ENCODE measurements at places on chromosomes 3 and 15.

GRCh38 chr3:123871946-123872345 is 12.2 kb downstream of the MYLK start:
- DNase-seq, result no peak

- no peak for DNase-seq
Measured at GRCh38 chr3:151331696-151332095, 2.3 kb upstream of the P2RY13 start.

DNA sequence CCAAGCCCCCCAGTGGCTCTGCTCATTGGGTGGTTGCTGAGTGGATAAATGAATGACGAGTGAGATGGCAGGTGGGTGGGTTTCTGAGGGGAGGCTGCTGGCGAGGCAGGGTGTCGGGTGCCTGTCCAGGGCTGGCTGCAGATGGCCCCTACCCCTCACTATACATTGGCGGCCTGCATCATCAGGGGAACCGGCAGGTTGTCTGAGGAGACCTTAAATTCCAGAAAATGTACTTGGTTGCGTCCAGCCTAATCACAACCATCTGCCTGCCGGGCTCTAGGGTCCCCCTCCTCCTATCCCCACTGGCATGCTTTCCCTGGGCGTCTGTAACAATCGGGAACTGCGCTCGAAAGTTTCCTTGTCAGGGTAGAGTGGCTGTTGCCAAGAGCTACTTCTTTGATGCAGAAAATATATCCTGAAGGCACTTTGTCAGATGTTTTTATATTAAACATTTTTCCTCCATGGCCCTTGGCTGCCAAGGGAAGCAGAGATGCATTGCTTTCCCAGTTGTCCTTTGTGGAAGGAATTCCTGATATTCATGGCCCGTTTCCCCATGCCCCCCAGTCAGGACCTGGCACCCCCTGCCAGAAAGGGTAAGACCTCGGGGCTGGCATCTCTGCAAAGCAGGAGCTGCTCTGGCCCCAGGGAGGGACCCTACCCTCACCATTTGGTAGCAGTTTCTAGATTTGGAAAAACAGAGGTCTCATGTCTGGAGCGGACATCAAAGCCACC is 22.9 kb downstream of the SMAD6 start:
- no peak for DNase-seq

- no peak for DNase-seq
Measured at GRCh38 chr3:11671648-11672100, 28.0 kb upstream of the VGLL4 start.

DNA sequence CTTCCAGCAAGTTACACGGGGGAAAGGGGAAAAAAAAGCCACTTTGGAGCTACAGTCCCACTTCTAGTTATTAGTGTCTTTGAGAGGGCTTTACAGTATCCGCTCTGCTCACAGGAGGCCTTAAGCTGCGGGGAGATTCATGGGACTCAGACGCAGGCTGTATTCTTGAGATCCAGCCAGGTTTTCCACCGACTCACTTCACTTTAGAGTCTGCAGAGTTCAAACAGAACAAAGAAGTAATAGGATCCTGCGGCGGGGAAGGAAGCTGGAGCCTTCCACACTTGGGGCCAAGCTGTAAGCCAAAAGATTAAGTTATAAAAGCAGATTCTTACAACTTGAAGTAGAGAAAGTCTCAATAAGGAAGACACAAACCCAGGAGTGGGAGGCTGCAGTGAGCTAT is 60.2 kb upstream of the FAM174B start:
- no peak for DNase-seq

DNA sequence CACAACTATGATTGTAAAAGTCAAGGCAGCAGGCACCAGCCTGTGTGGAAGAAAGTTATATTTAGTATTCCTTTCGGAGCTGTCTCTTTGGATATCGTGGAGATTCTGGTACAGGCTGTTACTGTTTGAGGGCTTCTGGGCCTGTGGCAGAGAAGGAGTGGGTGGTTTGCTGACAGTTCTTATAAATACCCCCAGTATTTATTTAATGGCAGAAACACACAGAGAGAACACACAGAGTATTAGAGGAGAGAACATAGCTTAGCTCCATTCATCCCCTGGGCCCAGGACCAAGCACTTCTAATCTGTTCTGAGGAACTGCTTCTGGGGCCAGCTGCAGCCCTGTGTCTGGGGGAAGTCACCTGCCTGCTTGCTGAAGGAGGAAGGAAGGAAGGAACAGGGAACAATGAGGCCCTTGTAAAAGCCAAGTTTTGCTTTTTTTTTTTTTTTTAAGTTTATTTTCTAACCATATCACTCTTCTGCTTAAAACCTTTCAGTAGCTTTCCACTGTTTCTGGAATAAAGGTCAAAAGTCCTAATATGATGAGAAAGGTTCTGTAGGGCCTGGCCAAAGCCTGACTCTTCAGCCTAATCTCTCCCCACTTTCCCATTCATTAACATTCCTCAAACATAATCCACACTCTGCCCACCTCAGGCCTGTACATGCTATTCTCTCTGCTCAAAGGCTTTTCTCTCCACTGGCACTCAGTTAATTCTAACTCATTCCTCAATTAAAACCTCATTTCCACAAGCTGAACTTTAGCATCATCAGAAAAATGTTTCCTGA is 11.8 kb upstream of the PP2D1 start:
- DNase-seq, result no peak

DNA sequence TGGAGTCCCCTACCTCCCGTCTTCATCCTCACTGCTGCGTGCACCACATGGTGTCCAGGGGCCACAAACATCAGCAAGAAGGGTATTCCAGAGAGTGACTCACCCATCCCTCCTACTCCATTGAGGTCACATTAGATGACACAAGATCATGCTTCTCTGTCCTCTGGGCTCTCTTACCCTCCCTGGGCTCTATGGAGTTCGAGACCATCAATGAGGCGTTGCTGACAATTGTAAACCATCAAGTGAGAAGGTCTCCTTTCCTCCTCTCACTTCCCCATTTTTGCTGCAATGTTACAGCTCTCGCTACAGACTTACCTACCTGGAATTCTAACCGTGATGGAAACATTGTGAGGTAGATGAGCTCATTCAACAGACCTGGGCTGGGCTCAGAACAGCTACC is 51.7 kb downstream of the HMCES start:
- no peak for DNase-seq

DNA sequence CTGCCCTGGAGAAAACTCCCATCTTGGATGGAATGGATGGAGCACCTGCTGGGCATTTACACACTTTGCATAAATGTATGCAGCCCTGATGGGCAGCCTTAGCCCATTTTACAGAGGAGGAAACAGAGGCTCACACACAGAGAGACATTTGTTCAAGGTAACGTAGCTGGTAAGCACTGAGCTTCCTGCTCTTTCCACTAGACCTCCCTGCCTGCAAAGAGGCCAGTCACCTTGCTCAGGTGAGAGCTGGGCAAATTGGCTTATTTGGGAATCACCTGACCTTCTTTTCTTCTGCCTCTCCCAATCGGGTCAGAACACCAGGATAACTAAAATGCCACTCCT is 51.4 kb upstream of the FLNB start:
- DNase-seq, result no peak

DNA sequence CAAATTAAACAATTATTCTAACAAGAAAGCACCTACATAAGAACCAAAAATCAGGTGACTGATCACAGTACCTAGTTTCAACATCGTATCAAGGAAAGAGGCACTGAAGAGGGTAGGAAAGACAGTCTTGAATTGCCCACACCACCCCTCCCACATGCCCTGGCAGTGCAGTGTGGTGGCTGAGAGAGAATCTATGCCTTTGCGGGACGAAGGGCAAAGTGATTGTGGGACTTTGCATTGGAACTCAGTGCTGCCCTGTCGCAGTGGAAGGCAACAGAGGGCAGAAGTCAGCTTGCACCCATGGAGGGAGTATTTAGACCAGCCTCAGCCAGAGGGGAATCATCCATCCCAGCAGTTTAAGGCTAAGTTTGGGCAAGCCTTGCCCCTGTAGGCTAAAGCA is 24.5 kb downstream of the NEDD4 start:
- no peak for DNase-seq

DNA sequence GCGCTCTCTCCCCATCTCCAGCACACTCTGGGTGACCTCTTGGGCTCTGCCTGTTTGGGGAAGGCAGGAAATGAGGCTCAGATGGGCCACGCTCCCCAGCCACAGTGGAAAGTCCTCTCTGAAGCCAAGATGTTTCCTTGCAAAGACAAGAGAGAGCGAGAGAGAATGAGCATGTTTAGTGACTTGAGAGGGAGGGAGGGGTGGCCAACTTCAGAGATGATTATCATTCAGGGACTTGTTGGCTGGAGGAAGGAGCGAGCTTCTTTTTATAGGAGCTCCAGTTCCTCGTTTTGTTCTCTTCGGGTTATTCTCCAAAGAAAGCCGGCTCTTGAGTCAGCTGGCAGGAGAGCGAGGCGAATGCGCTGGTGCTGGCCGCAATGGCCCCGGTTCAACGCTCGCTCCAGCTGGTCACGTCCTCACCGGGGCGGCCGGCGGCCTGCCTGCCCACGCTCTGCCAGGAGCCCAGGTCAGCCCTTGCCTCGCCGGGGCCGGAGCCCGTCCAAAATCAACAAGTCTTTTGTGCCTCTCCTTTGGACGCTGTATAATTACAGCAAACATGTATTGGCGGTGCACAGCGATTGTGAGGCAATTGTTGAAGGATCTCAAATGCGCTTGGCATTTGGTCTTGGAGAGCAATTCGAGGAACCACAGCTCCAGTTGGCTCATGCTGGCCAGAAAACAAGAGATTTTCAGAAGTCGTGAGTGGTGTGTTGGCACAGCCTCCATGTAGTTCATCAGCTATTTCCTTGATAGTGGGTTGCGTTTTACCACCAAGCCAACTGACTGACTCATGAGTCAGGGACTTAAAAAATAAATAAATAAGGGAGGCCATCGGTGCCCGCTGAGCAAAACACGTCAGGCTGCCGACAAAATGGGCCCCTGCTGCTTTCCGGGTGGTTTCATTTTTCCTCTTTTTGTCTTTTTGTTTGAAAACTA is 288.6 kb downstream of the UACA start:
- peak; percentile 24 for DNase-seq

DNA sequence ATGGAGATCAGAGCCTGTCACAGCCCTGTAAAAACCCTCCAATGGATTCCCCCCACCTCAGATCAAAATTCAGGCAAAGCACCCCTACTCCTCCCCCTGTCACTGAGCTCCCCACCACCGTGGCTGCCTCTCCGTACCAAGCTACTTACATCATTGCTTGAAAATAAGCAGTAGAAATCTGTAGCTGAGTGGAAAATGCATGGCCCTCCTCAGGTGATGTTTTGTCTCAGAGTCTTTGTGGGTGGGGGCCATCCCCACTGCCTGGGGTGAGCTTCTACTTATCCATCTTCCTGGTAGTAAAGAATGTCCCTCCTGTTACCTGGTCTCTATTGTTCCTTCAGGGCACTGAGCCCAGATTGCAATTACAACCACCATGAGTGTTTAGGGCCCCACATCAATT is 34.5 kb downstream of the SLCO2A1 start:
- DNase-seq, result no peak

DNA sequence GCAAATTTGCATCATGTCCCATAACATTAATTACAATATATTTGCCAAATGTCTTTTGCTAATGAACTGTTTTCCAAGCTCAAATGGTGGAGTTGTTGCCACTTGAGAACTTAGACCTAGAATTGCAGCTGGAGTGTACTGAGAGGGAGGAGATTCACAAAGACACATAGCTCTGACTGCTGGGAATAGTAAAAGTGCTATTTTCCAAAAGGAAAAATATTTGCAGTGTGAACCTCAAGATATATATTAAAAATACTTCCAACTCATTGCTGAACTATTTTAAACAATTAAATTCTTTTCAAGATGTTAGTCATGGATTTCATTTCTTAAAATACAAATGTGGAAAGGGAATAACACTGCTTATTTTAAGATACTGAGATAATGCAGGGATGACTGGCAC is 666.8 kb upstream of the ARPP21 start:
- no peak for DNase-seq

- DNase-seq, result no peak
Measured at GRCh38 chr15:48283396-48284145, 47.7 kb upstream of the DUT start.

GRCh38 chr3:54146506-54147239 is 24.3 kb downstream of the CACNA2D3 start:
- no peak for DNase-seq
